ENCODE measurements at places on chromosomes 1 and 21.

GRCh38 chr1:95497566-95497965 is 263.6 kb downstream of the RWDD3 start:
- no peak for DNase-seq

GRCh38 chr1:218317061-218317460 is 28.1 kb upstream of the TGFB2 start:
- DNase-seq: no peak

- DNase-seq: no peak
These were observed 8.0 kb downstream of the TENT5B start for GRCh38 chr1:27004471-27005165.

DNA sequence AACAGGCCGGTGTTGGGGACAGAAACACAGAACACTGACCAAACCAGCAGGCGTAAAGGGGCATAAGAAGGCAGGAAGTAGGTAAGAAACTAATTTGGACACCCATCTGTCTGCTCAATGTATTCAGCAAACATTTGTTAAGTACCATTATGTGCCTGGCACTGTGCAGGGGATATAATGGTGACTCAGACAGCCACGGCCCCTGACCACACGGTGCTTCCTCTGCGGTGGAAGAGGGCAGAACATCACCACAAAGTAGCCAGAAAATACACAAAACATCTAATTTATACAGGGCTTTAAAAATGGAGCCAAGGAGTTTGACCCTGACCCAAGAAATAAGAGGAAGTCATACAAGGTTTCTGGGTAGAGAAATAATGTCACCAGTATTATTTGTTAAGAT is 12.9 kb downstream of the DNAJC11 start:
- no peak for DNase-seq

DNA sequence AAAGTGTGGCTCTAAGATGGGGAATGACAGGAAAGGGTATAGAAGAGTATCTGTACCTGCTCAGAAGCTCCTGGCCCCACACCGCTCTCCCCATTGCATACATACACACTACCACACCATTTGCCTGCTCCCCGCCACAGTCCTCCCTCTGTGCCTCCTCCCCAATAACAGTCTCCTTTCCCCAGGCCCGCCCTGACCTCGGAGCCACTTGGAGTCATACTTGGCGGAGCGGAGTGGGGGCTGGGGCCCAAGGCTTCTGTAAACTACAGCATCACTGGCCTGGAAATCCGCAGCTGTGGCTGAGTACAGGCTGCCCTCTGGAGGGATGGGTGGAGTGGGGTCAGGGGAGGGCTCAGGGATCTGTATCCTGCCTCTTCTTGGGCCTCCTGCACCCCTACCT is 8.6 kb downstream of the SEMA6C start:
- DNase-seq: no peak

- DNase-seq: no peak
These were observed 6.3 kb downstream of the TMEM200B start for GRCh38 chr1:29117381-29117780.

GRCh38 chr1:223378754-223379153 is 14.5 kb upstream of the CCDC185 start:
- DNase-seq: no peak

Data from D341Med (cell line).